ENCODE measurements at places on chromosomes 13 and 19.

DNA sequence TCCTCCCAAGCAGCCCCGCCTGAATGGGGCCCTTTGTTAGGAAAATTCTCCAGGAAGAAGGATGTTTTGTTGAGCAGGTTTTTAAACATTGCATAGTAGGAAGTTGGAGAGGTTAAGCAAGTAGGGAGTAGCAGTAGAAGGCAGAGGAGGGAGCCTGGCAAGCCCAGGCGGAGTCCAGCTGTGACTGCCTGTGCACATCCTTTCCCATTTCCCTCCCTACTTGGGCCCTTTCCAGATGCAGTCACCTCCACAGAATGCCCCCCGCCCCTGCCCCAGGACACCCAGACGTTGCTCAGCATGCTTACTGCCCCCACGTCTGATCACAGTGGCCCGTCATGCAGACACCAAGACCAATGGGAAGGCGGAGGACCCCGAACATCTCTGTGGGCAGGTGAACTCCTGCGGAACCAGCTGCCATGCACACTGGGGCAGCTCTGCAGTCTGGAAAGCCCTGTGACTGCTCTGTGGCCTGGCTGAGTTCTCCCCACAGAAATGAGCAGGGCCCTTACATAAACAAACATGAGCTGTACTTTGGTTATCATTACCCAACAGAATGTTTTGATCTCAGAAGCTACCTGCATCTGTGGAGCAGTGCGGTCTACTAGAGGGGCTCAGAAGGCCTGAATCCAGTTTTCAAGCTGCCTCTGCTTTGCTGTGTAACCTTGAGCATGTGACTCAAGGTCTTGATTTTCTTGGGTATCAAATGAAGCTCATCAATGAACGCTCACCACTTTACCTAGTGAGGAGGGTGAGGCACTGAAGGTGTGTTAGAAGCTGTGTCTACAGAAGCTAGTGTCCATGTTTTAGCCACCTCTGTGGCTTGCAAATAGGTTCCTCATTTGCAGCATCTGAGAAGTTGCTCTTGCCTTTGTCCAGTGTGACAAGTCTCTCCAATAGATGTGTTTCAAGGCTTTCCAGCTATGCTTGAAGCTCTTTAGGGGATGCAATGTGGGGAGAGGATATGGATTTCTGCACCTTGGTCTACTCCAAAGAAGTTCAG, 84.2 kb downstream of the TNFRSF19 start:
- peak; percentile 83 for DNase-seq

DNA sequence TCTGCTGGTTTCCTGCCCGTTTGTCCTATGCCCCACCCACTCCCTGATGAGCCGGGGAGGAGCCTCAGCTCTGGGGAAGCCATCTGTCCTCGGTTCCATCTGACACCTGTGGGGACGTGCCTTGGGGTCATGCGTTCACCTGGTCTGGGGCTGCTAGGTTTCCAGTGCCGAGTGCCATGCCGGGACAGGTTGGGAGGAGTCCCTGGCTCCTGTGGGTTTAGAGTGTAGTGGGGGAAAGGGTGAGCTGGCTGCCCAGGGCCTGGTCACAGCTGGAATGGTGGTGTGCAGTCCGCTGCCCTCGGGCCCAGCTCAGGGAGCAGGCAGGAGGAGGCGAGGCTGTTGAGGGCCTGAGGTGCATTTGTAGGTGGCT, 2.5 kb downstream of the KDM4B start:
- DNase-seq = no peak

DNA sequence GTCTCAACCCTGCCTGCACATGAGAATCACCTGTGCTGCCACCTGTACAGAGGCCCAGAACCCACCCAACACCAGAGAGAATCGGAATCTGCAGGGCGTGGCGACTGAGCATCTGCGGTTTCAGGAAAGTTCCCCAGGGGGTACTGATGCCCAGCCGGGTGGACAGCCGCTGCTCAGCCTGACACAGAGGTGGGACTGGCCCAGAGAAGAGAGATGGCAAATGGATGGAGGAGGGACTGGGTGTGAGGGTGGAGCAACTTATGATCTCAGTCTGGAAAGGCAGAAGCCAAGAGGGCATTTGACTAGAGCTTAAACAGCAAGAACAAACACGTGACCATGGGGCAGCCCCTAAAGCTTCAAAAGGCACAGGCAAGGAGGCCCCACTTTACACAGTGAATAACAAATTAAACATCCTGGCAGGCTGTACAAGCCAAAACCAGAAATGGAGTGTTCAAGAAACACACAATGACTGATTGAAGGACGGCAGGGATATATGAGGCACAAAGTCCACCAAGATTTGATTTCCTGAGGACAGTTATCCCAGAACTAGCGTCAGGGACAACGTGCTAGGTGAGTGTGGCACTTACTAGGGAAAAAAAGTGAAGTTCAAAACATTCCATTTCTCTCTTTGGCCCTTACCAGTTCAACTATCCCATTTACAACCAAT, 3.1 kb downstream of the RANBP3 start:
- no peak for DNase-seq

DNA sequence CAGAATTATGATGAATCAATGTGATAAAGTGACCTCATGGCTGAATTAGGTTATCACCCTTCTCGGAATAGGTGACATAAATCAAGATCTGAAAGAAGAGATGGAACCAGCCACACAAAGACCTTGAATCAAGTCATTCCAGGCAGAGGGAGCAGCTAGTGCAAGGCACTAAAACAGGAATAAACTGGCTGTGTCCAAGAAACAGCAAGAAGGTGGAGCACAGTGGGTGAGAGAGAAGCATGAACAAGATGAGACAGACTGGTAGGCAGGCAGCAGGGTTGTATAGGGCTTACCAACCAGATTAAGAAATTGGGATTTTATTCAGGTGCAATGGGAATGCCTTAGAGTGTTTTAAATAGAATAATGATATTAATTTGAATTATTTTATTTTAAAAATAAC, 470.3 kb downstream of the PCDH20 start:
- DNase-seq = no peak

DNA sequence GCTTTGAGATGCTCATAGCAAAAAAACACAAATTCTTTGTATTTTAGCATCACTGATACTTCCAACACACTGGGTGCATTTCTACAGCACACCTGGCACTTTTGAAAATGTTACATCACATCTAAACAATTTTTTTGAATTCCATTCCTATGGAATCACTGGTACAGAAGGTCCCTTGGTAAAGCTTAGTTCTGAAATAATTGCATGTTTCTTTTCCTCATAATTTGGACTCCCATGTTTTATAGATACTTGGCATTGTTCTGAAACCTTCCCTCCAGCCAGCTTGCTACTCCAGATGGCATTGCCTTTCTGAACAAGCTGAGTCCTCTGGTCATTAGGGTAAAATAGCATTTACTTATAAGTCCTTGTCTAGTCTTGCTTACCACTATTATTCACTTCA, 481.3 kb upstream of the GPC6 start:
- no peak for DNase-seq

DNA sequence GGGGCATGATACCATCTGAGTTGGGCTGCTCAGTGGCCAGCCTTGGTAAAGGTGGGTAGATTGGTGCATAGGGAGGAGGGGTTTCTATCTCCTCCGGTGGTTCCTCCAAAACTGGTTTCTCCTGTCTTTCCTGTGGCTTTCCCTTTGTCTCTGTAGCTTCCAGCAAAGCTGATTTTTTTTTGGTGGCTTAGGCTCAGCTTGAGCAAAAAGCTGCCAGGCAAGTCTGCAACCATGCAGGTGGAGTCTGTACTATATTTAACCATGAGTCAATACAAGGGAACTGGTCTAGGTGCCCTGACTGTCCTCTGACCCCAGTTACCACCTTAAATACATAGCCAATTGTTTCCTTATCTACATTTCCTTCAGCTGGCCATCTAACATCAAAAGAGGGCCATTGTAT, 64.0 kb upstream of the ZNF681 start:
- DNase-seq = no peak

DNA sequence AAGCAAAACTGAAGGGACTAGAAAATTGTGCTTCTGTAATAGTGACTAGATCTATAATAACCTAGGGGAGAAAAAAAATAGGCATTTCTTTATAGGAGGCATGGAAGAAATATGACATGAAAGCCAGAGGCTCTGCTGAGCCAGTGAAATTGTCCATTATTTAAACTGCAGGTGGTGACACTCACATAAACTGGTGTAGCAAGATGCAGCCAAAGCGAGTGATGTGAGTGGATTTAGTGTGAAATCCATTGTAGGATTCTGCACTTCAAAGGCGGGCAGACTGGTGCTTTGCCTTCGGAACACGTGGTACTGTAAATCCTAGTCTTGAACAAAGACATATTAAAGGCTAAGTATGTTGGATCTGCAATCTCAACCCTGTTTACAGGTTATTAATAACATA, 361.9 kb downstream of the TBC1D4 start:
- DNase-seq = no peak

- no peak for DNase-seq
Measured at GRCh38 chr19:40672038-40672437, 18.4 kb downstream of the NUMBL start.

GRCh38 chr13:41137241-41137640, 4.6 kb upstream of the KBTBD6 start:
- DNase-seq = no peak

GRCh38 chr19:22422211-22422610, at the start of gene ZNF98:
TSS of gene ZNF98 (minus strand) at chr19:22422346. CDS start at chr19:22422224, 122 bp downstream.
- no peak for DNase-seq

- DNase-seq = no peak
Measured at GRCh38 chr19:55611983-55612645, 6.7 kb downstream of the ZNF865 start.

- peak; percentile 18 for DNase-seq
Measured at GRCh38 chr13:29817604-29818378, 32.6 kb downstream of the UBL3 start.

DNA sequence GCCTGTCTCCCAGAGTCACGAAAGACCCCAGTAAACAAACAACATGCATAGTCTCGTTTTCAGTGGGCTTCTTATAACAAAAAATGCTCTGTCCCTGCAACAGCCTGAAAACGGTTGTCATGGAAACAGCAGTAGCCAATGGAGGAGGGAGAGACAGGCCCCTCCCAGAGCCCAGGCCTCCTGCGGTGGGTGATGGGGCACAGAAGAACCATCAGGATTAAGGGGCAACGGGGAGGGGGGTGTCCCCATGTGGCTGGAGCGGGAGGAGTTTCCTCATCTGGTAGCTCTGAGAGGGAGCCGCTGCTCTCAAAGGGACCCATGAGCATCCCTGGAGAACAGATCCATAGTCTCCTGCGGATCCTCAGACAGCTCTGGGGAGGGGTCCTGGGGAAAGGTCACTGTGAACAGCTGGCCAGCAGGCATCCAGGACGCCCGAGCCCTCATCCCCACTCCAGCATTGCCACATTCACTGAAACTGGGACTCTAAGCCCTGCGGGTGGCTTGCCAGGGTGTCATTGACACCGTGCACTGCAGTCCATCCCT, 37.5 kb upstream of the PNMA8B start:
- DNase-seq = no peak

DNA sequence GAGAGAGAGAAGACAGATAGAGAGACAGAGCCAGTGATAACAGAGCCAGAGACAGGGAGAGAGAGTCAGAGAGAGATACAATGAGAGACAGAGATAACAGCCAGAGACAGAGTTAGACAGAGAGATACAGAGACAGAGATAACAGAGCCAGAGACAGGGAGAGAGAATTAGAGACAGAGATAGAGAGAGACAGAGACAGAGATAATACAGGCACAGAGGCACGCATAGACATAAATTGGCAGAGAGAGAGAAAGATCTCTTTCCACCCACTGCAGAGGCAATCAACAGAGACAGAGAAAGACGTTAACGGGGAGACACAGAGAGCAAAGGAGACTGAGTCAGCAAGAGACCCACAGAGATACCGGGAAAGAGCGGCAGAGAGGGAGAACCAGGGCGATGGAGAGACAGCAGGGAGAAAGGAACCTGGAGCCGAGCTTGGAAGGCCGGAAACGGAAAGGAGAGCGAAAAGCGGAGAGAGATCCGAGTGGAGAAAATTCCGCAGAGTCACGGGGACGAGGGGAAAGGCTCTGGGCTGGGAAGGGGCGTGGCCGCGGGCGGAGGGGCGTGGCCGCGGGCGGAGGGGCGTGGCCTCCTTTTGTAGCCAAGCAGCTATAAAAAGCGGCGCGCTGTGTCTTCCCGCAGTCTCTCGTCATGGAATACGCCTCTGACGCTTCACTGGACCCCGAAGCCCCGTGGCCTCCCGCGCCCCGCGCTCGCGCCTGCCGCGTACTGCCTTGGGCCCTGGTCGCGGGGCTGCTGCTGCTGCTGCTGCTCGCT, at the start of gene TNFSF9:
Gene TNFSF9 (plus strand): TSS at position 641 of the 777 bp plus-strand sequence. CDS start 11 bp downstream, at position 652.
- peak; percentile 99 for DNase-seq

DNA sequence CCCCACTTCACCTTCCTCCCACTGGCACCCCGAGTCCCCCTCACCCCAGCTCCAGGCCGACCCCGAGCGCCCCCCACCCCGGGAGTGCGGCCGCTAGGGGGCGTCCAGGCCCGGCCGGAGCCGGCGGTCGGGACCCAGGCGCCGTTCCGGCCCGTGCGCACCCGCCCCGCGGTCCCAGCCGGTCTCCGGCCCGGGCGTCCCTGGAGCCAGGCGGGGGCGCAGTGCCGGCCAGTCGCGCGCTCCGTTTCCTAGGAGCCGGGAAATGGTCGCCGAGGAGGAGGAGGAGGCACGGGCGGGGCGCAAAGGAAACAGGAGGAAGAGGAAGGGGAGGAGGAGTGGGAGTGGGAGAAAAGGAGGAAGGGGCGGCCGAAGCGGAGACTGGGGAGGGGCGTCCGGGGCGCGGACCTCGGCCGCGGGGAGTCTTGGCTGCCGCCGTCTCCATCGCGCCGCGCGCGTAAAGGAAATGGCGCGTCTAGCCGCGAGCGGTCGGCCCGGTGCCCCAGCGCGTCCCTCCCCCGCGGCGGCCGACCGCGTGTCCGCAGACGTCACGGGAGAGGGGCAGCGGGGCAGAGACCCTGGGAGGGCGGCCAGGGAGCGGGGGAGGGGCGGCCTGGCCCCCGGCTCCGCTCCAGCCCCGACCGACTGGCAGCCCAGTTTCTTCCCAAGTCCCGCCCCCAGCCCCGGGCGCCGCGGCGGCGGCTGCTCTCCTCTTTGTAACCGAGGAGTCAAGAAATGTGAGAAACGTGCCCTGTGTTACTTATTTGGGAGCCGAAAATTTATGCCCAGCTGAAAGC, 1.1 kb upstream of the KCTD15 start:
- peak; percentile 79 for DNase-seq

DNA sequence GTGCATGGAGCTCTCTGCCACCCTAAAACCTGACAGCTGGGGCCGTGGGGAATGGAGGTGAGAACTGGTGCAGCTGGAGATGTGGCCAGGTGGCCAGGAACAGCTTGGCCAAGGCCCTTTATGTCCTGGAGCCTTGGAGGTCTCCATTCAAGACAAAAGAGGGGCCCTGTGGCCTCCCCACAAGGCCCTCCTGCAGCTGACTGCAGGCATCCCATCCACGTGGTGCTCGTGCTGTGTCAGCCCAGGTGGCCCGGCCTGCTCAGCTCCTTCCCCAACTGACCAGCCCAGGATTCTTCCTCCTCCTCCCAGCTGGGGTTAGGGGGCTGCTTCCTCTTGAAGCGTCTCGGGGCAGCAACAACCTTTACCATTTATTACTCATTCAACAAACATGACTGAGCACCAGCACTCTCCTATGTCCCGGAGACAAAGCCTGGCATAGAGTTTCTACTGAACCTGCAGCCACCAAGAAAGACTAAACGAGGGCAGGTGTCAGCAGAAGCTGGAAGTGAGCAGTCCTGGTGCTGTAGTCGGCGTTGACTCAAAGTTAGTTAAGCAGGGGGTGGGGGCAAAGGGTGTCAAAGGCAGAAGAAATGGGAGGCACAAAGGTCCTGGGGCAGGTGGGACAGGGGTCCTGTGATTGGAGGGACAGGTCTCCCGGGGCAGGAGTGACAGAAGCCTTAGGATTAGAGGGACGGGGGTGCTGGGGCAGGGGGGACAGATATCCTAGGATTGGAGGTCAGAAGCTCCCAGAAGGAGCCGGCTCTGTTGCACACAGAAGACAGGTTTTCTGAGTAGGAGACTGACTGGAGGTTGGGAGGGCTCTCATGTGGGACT, 23.3 kb upstream of the C13orf46 start:
- DNase-seq = no peak

GRCh38 chr13:109204657-109205056, 575.2 kb downstream of the MYO16 start:
- DNase-seq = no peak

Data from COLO829 (cell line).